ENCODE measurements at places on chromosomes 1 and 21.

DNA sequence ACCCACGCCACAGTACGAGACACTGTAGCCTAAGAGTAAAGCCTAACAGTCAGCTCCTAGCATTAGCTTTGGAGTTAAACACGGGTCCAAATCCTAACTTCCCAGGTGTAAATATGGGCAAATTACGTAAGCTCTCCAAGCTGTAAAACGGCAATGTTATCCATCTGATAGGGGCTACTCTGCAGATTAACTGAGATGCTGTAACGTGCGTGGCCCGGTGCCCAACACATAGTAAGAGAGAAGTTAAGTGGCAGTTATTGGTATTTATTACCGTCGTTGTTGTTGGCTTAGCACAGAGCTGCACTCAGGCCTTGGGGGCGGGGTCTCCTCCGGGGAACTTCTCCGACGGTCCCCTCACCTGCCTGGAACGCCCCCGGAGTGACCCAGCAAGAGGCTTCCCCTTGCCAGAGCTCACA, 457 bp downstream of the TRAPPC3 start:
- no peak for DNase-seq

DNA sequence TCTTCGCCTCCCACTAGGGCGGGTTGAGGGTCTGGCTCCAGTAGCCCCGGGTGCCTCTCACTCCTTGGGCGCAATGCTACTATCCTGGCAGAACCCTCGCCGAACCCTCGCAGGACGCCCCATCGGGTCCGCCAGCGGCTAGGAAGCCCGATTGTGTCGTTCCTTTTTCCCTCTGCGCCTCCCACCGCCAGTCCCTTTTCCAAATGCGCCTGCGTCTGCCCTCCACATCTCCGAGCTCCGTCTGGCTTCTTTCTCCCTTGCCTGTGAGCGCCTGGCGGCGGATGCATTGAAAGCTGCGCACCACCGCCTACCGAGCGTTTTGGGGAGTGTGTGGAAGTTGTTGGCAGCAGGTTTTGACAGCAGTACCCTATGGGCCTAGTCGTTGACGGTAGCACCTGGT, 1.0 kb upstream of the DIRAS3 start:
- DNase-seq, result no peak

DNA sequence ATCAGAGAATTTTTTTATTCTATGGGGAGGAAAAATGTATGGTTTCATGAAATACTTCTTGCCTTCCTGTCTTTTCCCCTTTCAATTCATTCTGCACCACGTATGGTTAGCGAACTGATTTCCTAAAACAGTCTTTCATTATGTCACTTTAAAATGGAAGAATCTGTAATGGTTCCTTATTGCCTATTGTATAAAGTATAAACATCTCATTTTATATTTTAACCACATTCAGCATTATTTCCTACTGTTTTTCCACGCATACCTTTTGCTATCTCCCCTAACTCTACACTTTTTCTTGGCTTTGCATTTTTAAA, 232.3 kb upstream of the B3GALT2 start:
- no peak for DNase-seq

GRCh38 chr1:154223621-154224020, 2.9 kb downstream of the UBAP2L start:
- DNase-seq, result no peak

DNA sequence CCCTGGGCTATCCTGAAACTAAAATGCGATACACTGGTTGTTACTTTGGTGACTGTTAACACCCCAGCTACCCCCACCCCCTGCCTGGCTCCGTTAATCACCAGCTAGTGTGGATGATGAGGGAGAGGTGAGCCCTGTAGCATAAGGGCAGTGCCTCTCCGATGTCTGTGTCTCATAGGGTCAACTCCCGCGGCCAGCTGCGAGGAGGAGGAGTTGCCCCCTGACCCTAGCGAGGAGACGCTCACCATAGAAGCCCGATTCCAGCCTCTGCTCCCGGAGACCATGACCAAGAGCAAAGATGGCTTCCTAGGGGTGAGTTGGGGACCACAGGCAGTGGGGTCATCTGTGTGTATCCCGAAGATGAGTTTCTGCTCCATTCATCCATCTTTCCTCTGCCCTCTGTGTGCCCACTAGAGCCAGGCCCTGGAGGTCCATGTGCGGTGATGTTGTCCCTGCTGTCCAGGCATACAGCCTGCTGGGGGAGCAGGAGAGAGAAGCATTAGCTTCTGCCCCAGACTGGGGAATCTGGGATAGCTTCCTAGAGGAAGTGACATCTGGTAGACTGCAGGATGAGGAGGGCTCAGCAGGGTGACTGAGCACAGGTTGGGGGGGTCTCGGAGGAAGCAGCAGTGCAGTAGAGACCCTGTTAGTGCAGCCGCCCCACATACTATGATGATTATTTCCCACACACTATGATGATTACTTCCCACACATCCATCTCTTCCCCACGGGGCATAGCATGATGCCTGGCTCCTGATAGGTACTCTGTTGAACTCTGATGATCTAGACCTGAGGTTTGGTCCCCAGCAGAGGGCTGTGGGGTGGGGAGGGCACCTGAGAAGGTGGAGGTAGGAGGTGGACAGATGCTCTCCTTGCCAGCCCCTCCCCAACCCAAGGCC, 5.2 kb downstream of the SELENON start:
- DNase-seq, result no peak

- no peak for DNase-seq
Observed at GRCh38 chr1:11080931-11081330, 18.7 kb downstream of the EXOSC10 start.

DNA sequence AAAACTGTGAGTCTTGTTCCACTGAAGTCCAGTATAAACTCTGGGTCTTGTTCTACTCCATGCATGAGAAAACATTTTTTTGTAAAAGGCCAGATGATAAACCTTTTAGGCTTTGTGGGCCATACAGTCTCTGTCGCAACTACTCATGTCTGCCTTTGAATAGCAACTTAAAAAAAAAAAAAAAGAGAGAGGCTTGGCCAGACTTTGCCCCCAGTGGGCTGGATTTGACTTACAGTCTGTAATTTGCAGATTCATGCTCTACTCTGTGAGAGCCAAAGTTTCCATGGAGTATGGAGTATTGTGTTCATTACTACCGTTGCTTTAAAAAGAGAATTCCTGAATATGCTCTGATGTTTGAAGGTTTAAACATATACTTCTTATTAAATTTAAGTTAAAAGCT, 654.9 kb upstream of the PKN2 start:
- DNase-seq, result no peak

GRCh38 chr1:111201275-111202090, 1.0 kb upstream of the DENND2D start:
- no peak for DNase-seq

GRCh38 chr1:73475316-73475870, 722.6 kb downstream of the LRRIQ3 start:
- no peak for DNase-seq
